ENCODE measurements at places on chromosomes 5 and 9.

GRCh38 chr5:231661-232060, 13.5 kb downstream of the SDHA start:
- DNase-seq, result no peak

DNA sequence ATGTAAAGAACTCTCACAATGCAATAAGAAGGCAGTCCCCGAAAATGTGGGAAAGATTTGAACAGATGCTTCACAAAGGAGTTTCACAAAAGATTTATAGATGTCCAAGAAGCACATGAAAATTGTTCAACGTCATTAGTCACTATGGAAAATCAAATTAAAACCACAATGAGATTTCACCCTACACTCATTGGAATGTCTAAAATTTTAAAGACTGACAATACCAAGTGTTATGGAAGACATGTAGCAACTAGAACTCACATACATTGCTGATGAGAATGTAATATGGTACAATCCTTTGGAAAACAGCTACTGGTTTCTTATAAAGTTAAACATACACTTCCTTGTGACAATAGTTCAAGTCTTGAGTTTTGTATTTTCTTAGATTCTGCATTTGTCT, 11.0 kb upstream of the RECK start:
- no peak for DNase-seq

DNA sequence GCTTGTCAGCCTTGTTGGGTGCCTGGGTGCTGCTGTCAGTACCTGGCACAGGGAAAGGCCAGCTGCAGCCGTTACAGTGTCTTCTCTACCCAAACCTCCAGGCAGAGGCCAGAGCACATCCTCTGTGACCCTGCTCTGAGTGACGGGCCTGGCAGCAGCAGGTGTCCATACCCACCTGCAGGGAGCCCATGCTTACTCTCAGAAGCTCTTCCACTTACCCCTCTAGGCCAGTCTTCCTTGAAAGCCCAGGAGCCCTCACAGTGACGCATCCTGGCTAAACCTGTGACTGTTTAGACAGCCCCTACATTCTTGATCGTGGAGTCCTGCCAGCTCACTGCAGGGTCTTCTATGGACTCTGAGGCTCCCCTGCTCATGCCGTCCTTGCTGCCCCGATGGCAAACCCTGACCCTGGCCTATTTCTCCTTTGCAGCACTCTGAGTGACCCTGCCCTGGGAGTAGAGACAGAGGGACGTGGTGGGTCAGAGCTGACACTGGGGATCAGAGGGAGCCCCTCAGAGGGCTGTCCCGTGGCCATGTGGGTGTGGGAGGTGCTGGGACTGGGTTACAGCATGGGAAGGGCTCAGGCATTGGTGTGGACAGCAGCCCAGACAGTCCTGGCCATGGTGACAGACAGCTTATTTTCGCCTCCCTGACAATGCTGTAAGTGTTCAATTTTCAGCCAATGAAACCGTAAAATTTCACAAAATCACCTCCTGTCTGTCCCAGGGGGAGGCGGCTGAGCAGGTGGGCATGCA, 67.6 kb upstream of the RNF130 start:
- no peak for DNase-seq

DNA sequence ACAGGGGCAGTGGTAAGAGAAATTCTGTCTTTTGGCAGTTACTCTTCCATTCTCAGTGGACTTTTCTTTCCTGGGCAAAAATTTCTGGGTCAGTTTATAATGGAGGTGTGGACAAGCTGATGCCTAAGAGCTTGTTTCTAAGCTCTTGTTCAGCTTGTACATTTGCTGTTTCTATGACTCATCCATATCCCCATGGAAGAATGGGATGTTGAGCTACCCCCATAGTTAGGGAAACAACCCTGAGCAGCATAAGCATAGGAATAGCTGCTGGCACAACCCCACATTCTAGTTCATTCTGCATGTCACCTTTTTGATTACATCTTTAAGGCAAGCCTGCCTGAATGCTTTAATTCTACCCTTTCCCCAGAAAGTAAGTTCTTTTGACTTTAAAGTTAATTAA, 173.3 kb downstream of the PSAT1 start:
- no peak for DNase-seq

DNA sequence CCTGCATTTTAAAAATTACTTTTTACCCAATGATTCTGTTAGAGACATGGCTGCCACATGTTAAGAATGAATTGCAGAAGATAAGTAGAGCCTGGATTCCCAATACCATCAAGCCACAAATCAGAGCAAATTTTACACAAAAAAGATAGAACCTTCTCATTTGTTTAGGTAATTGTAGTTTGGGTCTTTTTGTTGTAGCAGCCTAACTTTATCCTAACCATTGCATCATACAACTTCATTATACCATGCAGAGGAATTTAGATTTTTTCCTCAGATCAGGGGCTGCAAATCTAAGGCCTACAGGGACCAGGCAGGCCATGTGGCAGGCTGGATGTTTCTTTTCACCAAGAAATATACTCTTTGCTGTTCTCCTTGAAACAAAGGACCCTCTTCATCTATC, 34.6 kb downstream of the NKX2-5 start:
- DNase-seq, result no peak

- no peak for DNase-seq
Observed at GRCh38 chr9:135040892-135041291, 46.6 kb upstream of the OLFM1 start.

DNA sequence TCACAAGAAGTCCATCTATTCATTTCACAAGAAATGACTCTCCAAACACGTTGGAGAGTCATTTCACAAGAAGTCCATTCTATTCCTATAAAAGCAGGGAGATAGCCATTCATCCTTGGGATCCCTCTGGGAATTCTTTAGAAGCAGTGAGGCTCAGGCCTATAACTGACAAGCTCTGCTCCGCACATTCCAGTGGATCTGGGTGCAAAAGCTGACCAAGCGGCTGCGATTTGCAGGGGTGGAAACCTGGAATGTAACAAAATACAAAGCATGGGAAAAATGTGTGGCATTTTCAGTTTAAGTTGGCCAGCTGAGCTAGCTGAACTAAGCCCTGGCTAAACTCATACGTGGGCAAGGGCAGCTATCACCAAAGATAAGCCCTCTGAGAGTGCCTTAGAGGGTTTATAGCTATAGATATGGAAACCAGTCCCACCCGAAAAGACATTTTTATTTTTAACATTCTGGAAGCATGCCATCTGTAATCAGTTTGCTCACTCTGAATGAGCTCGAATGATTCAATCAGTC, 8.7 kb downstream of the TAS2R1 start:
- DNase-seq, result no peak

DNA sequence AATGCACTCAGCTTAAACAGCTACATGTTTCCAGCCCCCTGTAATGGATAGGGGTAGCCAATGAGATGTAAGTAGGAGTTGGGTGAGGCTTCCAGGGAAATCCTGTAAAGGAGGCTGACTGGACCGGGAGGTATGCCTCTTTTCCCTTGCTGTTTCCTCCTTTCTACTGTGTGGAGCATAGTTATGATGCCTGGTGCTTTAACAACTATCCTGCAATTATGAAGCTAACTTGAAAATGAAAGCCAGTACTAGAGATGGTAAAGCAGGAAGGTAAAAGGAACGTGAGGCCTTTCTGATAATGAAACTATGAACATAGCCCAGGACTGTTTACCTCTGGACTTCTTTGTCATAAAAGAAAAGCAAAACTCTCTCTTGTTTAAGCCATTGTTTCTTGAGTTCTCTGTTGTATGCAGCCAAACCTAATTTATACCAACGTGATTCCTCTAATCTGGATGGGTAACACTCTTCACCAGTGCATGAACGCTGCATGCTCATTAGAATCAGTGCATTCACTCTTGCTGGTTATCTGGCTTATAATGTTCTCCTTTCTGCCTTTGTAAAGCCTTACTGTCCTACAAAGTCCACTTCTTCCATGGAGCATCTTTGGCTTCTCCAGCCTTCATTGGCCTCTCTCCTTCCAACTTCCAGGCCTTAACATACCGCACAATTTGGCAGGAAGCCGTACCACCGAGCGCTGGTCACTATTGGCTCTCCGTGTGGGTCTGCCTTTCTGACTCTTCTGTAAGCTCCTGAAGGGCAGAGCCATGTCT, 8.3 kb upstream of the ARHGEF28 start:
- no peak for DNase-seq

- DNase-seq, result no peak
Observed at GRCh38 chr5:157947156-157947555, 88.2 kb upstream of the CLINT1 start.

Measured in NCI-H1105 treated with DMSO at 0.1 percent for 48 hours (cell line).